Stimulated activated CD8-positive, alpha-beta memory T cell treated with anti-CD3 and anti-CD28 coated beads, Interleukin-4, amount 100 ng/mL, for 48 hours (primary cell): ENCODE measurements at places on chromosomes 11 and 22.

DNA sequence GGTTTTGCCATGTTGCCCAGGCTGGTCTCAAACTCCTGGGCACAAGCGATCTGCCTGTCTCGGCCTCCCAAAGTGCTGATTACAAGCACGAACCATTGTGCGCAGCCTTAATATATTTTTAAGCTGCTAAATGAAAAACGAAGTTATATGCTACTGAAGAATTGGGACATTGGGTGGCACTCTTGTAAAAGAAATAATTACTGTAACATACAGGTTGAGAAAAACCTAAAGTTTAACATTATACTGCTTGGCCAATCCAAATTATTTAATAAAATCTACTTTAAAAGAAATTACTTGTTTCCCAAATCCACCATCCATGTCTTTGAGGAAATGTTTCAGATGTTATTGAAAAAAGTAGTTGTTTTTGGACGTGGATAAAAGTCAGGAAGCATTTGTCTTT lies 37.9 kb upstream of the ARHGAP32 start:
- DNase-seq: no peak

DNA sequence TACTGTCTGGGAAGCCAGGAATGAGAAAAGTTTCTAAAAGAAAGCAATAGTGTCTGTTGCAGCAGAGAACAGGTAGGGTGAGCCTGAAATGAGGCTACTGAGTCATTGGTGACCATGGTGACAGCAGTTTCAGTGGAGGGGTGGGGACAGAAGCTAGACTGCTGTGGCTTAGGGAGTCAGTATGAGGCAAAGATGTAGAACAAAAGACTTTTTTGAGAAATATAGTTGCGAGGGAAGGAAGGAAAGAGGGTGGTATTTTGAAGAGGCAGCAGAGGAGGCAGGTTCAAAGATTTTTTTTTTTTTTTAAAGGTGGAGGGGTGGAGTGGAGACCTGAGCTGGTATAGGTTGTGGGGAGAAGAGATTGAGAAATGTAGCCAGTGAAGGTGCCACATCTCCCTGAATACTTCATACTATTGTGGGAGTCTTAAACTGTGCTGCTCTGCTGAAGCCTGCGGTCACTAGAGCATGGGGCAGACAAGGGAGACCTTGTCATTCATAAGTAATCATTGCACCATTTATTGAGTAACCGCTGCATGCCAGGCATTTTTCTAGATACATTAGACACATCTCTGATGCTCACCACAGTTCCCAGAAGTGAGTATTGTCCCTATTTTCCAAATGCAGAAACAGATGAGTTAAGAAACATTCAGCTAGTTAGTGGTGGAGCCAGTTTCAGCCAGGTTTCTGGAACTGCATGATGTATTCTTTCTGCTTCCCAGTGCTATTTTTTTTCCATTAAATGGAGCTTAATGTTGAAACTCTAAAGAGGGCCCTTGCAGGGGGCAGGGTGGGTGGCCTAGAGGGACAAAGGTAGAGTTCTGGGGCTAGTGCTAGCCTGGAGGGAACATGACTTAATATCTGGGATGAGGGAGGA lies 49.9 kb downstream of the STIM1 start:
- peak; percentile 73 for DNase-seq

GRCh38 chr22:29081517-29082236 lies 8.8 kb downstream of the KREMEN1 start:
- no peak for DNase-seq

GRCh38 chr22:21650823-21651520 lies 8.9 kb downstream of the SDF2L1 start:
- no peak for DNase-seq

DNA sequence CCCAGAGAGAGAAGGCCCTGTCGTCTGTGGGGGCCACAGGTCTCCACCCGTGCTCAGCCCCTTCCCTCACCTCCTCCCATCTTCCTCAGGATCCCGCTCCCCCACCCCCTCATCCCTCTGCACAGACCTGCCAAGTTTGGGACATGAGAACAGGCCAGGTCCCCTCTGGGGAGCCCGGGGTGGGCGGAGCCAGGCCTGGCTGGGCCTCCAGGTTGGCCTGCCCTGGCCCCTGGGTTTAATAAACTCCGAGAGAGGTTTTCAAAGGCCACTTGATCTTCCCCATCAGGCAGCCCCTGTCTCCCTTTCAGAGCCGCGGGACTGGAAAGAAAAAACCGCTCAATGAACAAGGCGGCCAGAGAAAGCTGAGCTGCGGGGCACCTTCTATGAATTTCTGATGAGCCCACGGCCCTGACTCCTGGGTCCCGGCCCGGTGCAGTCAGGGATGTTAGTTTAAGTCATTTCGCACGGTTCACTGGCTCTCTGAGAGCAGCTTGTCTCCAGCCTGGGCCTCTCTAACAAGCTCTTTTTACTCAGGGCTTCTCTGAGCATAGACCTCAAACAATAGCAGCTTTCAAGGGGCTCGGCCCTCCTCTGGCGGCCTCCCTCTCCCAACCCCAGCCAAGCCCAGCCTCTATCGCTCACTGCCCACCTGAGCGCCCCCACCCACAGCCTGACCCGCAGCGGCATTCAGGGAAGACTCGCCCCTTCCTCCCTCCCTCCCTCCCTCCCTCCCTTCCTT lies 64.8 kb downstream of the RPUSD4 start:
- no peak for DNase-seq

GRCh38 chr11:102317768-102318103 lies 452 bp downstream of the BIRC3 start:
- DNase-seq: no peak

- DNase-seq: no peak
These were observed 12.4 kb upstream of the POLDIP3 start for GRCh38 chr22:42626951-42627625.

DNA sequence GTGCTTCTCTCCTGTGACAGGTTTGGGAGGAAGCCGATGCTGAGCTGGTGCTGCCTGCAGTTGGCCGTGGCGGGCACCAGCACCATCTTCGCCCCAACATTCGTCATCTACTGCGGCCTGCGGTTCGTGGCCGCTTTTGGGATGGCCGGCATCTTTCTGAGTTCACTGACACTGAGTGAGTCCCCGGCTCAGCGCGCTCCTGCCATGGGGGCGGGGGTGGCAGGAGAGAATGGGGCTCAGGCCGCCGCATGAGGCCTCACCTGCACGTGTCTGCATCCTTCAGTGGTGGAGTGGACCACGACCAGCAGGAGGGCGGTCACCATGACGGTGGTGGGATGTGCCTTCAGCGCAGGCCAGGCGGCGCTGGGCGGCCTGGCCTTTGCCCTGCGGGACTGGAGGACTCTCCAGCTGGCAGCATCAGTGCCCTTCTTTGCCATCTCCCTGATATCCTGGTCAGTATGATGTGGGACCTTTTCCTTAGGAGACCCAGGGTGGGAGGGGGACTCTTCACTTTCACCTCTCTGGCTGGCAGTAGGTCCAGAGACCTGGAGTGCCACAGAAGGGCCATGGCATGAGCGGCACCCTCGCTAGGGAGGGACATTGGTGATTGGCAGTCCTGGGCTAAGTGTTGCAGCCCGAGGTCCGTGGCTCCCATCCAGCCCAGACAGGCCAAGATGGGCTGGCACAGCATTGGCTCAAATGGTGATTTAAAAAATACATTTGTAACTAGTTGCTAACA lies 28.9 kb upstream of the SLC22A12 start:
- no peak for DNase-seq

DNA sequence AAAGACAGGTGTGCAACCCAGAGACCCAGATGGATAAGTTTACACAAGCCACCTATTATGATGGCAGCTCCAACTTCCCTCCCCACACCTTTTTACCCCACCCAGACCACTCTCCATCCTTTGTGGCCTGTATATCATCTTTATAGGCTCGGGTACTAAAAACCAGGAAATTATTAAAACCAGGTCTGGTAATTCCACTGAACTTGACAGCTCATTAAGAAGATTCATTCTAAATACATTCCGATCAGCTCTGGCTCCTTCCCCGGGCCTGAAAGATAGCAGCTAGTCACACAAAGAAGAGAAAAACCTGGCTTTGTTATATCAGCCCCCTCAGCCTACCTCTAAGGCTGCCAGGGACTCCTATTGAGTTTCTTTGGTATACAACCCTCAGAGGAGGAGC lies 67.9 kb upstream of the API5 start:
- no peak for DNase-seq

DNA sequence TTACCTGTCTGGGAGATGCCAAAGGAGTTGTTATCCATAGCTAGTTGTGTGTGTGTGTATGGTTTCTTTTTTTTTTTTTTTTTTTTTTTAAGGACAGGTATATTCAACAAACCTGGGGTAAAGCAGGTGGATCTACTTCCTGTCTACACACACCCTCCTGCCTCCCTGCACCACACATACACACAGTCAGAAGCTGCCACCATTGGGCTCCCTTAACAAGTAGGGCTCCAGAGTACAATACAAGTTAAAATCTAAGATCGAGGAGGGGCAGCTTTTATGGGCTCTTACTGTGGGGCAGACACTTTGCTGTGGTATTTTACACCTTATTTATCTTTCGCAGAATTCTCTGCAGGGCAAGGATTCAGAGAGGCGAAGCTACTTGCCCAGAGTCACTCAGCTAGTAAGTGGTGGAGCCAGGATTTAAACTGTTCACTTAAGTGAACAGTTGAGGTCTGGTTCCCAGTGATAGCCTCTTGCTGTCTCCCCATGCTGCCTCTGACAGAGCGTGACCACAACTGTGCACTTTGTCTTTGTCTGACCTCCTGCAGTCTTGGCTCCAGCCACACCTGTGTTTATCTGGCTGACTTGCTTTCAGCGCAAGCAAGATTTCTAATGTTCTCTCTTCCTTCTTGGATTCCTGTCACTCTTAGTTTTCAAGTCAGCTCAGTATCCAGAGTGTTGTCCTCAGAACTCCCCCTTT lies 135.0 kb downstream of the CSNK2A3 start:
- no peak for DNase-seq

- no peak for DNase-seq
These were observed 946.0 kb downstream of the FAM181B start for GRCh38 chr11:81787584-81788049.

DNA sequence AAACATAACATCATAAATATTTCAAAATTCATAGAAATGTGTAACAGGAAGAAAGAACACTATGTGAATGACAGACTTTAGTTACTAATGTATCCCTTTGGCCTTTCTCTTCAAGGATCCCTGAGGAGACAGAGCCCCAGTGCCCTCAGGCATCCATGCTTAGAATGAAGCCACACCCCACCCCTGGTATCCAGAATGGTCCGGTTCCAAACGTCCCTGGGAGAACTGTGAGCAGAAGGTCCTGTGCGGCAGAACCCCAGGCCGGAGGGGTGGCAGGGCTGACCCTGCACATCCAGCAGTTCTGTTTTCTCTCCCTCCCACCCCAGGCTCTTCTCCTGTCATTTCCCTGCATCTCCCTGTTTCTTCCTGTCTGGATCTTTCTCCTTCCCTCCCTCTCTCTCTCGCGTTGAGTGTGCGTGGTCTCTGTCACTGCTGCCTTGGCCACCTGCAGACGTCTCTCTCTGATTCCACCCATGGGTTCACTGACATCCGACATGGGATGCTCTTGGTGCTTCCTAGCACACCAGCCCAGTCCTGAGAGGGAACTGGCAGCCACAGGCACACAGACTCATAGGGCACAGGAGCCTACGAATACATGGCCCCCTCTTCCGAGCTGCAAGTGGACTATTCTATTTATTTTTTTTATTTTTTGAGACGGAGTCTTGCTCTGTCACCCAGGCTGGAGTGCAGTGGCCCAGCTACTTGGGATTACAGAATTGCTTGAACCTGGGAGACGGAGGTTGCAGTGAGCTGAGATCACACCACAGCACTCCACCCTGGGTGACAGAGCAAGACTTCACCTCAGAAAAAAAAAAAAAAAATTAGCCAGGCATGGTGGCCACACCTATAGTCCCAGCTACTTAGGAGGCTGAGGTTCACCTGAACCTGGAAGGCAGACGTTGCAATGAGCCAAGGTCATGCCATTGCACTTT lies 5.7 kb downstream of the RFPL1 start:
- DNase-seq: no peak

- no peak for DNase-seq
These were observed 1480.4 kb downstream of the BRD1 start for GRCh38 chr22:48347311-48347710.

GRCh38 chr11:105618343-105618955 lies 8.6 kb downstream of the GRIA4 start:
- DNase-seq: no peak

GRCh38 chr11:47433157-47433556 lies 6.9 kb upstream of the PSMC3 start:
- DNase-seq: no peak

GRCh38 chr11:66459138-66459778 lies 7.4 kb upstream of the PELI3 start:
- DNase-seq: no peak

GRCh38 chr11:101907815-101908214 lies 7.0 kb upstream of the CEP126 start:
- DNase-seq: no peak
